H54 (cell line): ENCODE measurements at places on chromosomes 12 and 14.

DNA sequence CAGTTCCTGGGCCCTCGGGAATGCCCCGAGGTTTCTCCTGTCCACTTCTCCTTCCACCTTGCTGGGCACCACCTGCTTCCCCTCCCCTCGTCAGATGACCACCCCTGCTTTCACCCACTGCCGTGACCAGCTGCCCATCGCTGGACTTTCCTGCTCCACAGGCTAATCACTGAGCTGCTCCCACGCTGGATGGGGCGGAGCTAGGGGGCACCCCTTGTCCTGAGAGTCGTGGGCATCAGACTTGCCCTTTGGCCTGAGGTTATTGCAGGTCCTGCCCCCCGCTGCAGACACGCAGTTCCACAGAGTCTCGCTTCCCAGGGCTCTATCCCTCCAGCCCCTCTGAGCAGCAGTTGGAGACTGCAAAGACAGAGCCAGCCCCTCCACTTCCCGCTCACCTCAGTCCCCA is 427 bp downstream of the SLC6A12 start:
- DNase-seq, result no peak

DNA sequence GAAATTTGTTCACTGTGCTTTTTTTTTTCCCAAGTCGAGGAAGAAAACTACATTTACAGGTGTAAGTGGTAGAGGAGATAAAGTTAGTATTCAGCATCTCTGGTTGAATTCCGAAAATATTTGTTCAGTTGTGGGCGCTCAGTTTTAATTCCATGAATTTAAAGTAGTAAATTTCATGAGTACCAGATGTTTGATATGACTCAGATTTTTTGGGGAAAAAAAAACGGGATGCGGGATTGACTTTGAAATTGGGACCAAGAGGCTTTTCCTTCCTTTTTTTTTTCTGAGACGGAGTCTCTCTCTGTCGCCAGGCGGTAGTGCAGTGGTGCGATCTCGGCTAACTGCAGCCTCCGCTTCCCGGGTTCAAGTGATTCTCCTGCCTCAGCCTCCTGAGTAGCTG is 1.6 kb downstream of the TULP3 start:
- DNase-seq, result no peak

DNA sequence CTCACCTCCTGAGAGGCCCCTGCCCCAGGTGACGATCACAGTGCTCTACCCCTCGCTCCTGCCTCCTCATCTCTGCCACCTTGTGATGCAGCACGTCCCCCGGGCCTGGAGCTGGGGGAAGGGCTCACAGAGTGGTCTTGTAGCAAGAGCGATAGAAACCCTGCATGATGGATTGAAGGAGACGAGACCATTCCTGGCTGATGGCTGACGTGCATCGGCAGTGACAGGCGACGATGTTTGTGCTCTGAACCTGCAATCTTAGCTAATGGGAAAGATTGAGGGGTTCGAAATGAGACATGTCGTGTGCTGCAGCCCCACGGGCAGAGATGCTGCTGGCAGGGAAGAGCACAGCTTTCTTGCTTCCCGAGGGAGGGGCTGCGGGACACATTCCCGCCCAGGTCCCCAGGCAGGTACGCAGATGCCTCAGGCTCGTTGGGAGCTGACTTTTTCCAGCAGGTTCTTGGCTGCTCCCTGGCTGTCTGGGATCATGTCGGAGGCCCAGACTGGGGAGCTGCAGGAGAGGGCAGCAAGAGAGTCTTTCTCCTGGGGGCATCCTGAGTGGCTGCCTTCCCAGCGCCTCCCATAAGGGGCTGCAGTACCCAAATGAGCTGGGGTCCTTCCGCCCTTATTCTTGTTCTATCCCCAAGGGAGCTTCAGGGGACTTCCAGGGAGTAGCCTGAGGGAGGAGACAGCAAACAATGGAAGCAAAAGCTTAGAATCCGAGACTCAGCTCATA is 38.7 kb upstream of the GPATCH2L start:
- DNase-seq, result no peak

DNA sequence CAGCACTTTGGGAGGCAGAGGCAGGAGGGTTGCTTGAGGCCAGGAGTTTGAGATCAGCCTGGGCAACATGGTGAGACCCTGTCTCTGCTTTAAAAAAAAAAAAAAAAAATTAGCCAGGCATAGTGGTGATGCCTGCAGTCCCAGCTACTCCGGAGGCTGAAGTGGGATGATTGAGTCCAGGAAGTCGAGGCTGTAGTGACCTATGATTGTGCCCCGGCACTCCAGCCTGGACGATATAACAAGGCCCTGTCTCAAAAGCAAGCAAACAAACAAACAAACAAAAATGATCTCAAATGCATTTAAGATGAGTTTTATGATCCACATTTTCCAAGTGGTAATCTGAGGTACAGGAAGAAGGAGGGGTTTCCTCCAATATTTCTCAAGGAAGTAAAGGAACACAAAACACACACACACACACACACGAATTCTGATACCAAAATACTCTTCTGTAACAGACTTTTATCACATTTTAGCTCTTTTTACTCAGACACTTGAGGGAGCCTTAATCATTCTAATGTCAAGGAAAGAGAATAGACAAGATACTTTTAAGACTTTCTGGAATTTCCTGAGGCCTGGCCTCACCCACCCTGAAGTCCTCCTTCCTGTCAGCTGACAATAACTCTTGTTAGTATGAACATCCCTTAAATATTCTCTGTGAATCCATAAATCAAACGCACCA is 44.4 kb upstream of the CERS5 start:
- no peak for DNase-seq

DNA sequence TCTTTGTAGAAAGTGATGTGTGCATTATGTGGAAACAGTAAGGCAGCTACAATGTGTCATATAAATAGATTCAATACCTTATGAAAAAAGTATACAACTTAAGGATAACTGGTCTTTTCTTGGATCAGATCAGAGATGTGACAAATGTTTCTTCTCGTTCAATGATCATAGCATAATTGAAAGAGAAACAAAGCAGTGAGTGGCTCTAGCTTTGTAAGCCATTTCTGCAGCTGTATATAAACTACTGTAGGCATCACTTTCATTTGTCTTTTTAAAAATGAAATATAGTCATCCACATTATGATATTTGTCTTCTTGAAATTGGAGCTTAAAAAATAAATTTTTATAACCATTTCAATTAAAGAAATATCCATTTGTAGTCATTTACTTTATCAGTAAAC is 63.8 kb upstream of the LMO3 start:
- DNase-seq, result no peak

GRCh38 chr14:91048676-91049075 is 11.8 kb downstream of the RPS6KA5 start:
- no peak for DNase-seq

DNA sequence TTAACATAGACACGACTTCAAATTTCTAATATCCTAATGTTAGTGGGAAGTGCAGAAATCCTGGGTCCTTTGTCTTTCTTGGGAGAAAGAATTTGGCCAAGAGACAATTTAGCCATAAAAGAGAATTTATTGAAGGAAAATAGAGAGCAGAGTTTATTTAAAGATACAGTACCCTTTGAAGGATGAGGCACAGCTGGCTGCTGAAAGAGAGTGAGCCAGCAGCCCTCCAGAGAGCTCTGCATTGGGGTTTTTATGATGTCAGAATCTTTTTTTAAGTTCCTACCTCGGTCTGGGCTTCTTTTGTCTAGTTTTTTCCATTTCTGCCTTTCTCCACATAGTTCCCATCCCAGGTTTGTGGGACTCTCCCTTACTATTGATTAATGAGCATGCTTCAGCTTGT is 37.5 kb downstream of the CCER1 start:
- DNase-seq, result no peak

DNA sequence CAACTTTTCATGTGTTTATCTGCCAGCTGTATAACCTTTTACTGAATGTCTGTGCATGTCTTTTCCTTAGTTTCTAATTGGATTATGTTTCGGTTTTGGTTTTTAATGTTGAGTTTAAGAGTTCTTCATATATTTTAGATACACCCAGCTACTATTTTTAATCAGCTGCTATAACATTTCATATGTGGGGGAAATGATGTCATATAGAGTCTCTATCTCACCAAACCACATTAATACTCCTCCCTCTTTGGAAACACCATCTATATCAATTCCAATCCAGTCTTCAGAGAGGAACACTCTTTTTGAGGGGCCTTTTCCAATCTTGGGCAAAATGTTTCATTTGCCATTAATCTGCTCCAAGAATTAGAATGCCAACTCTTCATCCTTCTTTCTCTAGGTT is 28.5 kb upstream of the GCH1 start:
- no peak for DNase-seq

- DNase-seq, result no peak
Observed at GRCh38 chr12:124531281-124531745, 36.1 kb downstream of the NCOR2 start.

DNA sequence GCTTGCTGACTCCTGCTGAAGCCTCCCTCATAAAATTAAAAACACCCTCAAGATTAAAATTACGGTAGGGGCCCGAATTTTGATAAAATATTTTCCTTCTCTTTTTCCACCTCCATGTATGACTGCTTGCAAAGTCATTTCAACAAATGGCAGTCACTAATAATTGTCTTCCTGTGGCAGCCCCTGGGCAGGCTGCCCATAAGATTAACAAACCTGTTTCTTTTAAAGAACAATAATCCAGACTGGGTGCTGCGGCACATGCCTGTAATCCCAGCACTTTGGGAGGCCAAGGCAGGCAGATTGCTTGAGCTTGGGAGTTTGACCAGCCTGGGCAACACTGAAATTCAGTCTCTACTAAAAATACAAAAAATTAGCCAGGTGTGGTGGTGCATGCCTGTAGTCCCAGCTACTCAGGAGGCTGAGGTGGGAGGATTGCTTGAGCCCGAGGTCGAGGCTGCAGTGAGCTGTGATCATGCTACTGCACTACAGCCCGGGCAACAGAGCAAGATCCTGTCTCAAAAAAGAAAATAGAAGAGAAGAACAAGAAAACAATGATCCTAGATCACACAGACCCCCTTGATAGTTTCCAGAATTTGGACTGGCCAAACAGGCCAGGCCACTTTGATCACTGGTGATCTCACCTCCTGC is 8.7 kb downstream of the SAV1 start:
- no peak for DNase-seq

DNA sequence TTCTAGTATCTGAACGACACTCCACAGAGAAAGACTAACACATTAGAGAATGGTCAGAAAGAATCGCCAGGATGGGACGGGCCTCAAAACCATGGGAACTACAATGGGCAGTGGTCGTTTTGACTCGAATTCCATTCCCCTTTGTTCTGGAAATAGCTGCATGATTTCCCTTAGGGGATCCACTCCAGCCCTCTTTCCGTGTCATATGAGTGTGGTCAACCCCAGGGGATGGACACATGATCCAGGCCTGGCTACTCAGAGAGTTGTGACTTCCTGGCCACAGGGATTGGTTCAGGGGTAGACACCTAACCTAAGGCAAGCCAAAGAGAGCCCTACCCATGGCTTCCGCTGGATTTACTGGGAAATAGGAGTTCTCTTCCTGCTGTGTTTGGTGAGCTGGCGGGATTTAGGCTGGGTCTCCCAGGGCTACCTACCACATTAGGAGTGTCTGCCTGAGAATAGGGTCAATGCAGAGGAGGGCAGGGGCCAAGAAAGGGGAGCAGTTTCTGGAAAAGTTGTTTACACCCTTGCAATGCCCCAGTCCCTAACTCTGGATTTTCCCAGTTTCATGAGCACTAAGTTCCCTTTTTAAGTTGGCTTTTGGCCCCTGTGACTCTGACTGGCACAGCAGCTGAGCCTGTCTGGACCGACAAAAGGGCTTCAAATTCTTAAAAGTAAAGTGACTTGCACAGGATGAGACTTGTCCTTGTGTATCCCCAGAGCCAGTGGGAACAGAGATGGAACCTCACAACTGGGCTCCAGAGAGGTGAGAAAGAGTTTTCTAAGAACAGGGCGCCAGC is 28.1 kb upstream of the GPATCH2L start:
- no peak for DNase-seq

- DNase-seq, result no peak
Observed at GRCh38 chr14:60002819-60003492, 83.0 kb downstream of the LRRC9 start.

DNA sequence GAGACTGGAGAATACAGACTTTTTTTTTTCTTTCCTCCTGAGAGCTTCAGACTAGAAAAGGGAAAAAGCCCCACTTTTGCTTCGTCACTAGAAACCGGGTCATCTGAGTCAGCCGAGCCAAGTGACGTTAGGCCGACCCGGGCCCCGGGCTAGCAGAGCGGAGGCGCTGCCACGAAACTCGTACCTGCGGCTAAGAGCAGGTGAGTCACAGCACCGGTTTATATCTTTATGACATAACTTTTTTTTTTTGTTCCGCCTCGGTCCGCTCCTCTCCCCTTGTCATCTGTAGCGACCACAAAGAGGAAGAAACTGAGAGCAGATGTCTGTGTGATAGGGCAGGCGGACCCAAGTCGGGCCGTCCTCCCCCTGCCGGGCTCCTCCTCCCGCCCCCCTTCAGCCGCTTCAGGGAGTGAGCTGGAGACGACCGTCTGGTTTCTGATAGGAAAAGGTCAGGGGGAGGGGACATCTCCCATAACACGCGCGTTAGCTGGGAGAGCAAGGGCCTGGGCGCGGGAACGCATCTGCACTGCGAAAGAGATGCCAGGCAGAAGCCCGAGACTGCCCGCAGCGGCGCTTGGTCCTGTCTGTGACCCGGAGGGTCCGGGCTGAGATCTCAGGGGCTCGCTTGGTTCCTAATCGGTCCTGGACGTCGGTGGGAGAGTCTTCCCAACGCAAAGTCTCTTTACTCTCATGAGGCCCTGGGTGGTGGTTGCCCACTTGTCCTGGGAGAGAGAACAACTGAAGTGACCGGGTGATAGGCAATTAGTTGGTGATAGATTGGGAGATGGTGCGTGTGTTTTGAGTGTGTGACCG is 586 bp downstream of the TTC6 start:
- no peak for DNase-seq

- no peak for DNase-seq
Observed at GRCh38 chr14:103067231-103067954, 10.0 kb upstream of the CDC42BPB start.

GRCh38 chr14:85115921-85116320 is 414.0 kb upstream of the FLRT2 start:
- DNase-seq, result no peak

DNA sequence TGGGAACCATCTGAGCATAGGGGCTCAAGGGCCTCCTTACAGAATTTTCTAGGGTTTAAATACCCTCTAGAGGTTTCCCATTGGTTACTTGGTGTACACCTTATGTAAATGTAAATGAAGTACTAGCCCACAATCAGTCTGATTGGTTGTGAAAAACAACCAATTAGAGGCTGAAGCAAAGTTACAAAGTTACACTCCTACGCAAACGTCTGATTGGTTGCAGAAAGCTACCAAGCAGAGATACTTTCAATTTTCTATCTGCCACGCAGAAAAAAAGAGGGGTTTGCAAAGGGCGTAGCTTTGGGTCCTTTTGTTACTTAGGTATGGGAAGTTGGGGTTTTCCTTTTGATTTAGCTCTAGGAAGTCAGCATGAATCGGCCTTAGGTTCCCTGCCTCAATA is 1.8 kb upstream of the TMEM19 start:
- DNase-seq, result no peak
